ENCODE measurements at places on chromosomes 7 and 10.

- H3K4me3 ChIP-seq: no peak overlapping the region
- peaks cover 7% of the 10 kb centered on the region for H3K4me1 ChIP-seq
- no peaks in the 10 kb centered on the region for H3K36me3 ChIP-seq
- no peak overlapping the region for H3K27ac ChIP-seq
- no peak for DNase-seq
Observed at GRCh38 chr10:61890430-61890829, 11.1 kb upstream of the ARID5B start.

GRCh38 chr7:151676759-151677158 lies 157.1 kb upstream of the RHEB start:
- H3K36me3 ChIP-seq: no peaks in the 10 kb centered on the region
- peaks cover 3% of the 10 kb centered on the region for H3K27me3 ChIP-seq
- H3K4me3 ChIP-seq: no peak overlapping the region
- DNase-seq: no peak

- no peaks in the 10 kb centered on the region for H3K36me3 ChIP-seq
- no peaks in the 10 kb centered on the region for H3K27me3 ChIP-seq
- H3K27ac ChIP-seq: no peak overlapping the region
Observed at GRCh38 chr7:30710669-30711068, 28.4 kb upstream of the CRHR2 start.

GRCh38 chr10:51108406-51108805 lies 34.1 kb downstream of the PRKG1 start:
- DNase-seq: no peak
- H3K27ac ChIP-seq: no peak overlapping the region
- H3K27me3 ChIP-seq: no peaks in the 10 kb centered on the region
- H3K4me1 ChIP-seq: no peaks in the 10 kb centered on the region
- no peaks in the 10 kb centered on the region for H3K36me3 ChIP-seq

Data from activated CD4-positive, alpha-beta T cell treated with anti-CD3 and anti-CD28 coated beads, Interleukin-2, amount 10 ng/mL, durations not matched to agents 24 days and 14 days (primary cell).